ENCODE measurements at places on chromosomes 4 and X.

DNA sequence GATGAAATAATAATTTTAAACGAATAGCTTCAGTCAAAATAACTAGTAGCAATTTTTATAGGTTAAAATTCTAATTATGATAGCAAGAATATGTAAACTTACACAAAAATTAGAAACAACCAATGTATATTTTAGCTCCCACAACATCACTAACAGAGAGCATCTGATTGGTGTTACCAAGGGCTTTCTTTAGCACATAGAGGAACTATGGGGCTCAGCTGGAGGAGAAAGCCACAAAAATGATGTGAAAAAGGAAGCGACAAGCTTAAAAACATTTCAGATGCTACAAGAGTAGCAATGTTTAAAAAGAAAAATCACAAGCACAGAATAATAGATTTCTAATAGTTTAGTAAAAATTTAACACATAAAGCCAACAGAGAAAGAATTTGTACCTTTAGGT, 56.3 kb downstream of the ATP8A1 start:
- no peak for DNase-seq

- no peak for DNase-seq
Measured at GRCh38 chr4:3112609-3113469, 38.4 kb downstream of the HTT start.

GRCh38 chrX:20244931-20245330, 21.8 kb downstream of the RPS6KA3 start:
- DNase-seq: peak; percentile 26

- DNase-seq: peak; percentile 44
Measured at GRCh38 chr4:126004941-126005340, 690.2 kb downstream of the FAT4 start.

- peak; percentile 21 for DNase-seq
Measured at GRCh38 chr4:161197912-161198311, 965.9 kb downstream of the FSTL5 start.

DNA sequence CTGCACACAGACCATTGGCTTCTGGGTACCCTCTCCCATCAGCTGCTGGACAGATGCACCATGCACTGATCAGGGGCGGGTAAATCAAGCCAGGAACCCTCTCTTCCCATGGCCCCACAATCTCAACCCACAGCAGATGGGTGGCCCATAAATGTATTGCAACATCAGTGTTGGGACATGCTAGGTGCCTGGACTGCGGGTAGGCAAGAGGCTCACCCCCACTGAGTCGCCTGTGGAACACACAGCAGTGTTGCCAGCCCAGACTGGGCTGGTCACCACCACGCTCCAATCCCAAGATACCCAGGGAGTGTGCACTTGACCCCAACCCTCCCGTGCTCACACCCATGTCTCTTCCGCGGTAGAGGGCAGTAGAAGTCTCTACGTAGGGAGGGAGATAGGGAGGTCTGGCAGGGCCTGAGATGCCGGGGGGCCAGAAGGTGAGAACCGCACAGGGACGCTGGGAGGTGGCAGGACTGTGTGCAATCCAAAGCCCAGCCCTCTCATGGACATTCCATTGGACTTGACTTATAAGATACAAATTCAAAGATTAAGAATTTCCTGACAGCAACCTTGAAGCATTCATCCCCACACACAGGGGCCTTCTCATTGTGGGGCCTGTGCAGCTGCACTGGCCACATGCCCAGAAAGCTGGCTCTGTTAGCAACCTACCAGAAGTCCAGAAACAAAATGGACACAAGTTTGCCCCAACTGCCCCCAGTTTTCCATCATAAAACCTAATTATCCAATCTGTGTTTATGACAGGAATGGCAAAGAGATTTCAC, 183.7 kb downstream of the NSUN7 start:
- no peak for DNase-seq
